ENCODE measurements at places on chromosomes 16 and 17.

DNA sequence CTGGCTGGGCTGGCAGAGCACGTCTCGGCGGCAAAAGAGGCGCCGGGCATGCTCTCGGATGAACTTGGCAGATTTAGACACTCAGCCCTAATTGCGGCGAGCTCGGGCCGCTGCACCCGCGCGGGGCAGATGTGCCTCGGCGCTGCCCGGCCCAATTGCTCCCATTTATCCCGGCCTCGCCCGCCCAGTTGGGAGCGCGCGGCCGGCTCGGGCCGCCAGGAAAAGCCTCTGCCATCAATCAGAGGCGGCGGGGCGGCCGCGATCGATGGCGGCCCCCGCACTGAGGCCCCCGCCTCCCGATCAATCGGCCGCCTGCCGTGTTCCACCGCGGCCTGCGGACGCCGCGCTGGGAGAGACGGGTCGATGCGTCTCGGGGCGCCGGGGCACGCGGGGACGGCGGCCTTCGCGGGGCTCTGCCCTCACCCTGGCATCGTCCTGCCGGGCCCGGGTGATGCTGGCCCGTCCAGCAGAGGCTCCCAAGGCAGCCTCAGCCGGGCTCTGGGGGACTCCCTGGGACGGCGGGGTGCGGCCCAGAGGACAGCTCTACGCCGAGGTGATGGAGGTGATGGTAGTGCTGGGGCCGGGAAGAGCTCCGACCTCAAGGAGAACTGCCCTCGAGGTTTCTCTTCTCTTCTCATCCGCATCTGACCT is 200.9 kb upstream of the N4BP1 start:
- DNase-seq, result no peak

DNA sequence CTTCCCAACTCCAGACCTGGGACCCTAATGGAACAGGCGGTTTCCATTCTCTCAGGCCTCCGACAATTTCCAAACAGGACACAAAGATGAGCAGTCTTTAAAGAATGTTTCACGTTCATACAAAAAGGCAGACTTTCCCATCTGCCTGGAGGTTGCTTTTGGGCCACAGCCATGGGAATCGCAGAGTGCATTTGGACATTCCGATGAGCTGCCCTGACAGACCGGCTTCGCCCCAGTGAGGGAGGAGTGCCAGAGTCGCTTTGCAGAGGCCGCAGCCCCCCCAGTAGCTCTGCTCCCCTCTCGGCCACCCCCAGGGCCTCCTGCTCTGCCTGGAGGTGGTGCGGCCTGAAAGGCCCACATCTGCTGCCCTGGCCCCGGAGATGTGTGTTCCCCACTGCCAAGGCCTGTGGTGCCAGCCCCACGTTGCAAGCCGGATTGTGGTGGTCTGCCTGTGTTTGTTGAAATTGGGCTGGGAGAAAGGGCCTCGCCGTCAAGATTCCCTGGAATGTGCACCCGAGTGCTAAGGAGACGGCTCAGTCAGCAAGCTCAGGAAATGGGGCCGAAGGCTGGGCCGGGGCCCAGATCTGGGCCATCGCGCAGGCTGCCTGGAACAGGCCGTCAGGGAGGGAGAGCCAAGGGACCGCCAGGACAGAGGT is 89.8 kb downstream of the C16orf95 start:
- DNase-seq, result no peak

GRCh38 chr16:50314665-50315064 is 48.3 kb downstream of the ADCY7 start:
- no peak for DNase-seq

GRCh38 chr16:86375851-86376250 is 134.5 kb upstream of the FOXF1 start:
- no peak for DNase-seq

Data from dermis microvascular lymphatic vessel endothelial cell (primary cell).